ENCODE measurements at places on chromosomes 7 and 10.

- no peak for DNase-seq
Observed at GRCh38 chr10:52668024-52668423, 104.6 kb downstream of the MBL2 start.

GRCh38 chr10:132813560-132814468 is 27.9 kb upstream of the NKX6-2 start:
- DNase-seq: no peak

- DNase-seq: no peak
Observed at GRCh38 chr10:118563373-118563890, 32.0 kb downstream of the PRLHR start.

DNA sequence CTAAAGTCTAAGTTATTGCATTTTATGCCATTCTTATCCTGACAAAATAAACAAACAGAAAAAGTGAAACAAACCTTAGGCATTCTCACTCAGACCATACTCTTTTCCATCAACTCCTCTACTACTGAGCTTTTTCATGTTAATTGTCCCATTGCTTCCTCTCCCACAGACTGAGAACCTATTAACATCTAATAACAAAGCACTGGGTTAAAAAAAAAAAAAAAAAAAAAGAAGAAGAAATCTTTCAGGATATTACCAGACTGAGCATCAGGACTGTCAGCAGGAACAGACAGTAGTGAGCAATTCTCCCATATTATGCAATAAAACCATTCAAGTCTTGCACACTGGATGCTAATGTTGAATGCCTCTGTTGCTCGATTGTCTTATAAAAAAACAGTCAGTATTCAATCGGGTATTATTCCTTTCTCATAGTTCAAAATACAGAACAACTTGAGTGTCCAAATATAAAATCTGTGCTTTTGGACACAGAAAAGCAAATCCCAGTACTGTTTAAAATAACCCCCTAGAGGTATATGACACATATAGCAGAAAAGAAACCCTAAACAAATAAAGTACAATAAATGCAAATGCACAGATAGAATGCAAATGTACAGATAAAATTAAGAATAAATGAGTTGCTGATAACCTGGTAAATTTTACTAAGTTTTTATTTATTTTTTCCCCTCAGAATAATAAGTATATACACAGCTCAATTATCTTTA is 531.3 kb upstream of the LRRTM3 start:
- no peak for DNase-seq

GRCh38 chr10:52874581-52874980 is 102.0 kb upstream of the MBL2 start:
- no peak for DNase-seq

DNA sequence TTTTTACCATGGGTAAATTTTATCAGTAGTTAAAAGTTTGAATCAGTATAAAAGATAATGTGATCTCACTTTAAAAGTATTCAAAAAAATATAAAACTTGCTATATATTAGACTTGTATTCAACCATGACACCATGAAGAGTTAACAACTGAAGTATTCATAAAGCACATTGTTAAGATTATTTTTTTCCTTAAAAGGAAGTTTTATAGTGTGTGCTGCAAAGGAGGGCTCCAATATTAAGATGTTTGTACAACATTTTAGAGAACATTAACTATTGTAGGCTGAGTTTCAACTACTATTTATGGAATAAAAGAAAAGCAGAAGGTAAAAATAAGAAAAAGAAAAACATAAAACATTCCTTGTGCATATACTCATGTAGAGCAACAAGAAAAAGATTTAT is 24.5 kb upstream of the CUBN start:
- DNase-seq: no peak

DNA sequence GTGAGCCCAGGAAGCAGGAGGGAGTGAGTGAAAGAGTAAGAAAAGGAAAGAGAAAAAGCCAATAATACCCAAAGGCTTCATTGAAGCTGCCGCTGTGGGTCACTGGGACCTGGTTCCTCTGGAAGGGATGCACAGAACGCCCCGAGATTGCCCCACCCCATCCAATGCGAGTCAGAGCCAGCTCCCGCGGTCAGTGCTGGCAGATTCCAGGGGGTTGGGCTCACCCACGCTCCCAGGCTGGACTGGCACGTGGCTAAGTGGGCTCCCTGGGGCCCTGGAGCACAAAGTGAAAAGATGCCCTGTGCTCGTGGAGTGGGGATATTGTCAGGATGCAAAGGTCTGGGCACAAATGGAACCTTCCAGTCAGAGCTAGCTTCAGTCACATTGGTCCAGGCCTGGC is 117.0 kb downstream of the OAT start:
- no peak for DNase-seq

GRCh38 chr7:157299613-157300368 is 37.0 kb upstream of the DNAJB6 start:
- no peak for DNase-seq

DNA sequence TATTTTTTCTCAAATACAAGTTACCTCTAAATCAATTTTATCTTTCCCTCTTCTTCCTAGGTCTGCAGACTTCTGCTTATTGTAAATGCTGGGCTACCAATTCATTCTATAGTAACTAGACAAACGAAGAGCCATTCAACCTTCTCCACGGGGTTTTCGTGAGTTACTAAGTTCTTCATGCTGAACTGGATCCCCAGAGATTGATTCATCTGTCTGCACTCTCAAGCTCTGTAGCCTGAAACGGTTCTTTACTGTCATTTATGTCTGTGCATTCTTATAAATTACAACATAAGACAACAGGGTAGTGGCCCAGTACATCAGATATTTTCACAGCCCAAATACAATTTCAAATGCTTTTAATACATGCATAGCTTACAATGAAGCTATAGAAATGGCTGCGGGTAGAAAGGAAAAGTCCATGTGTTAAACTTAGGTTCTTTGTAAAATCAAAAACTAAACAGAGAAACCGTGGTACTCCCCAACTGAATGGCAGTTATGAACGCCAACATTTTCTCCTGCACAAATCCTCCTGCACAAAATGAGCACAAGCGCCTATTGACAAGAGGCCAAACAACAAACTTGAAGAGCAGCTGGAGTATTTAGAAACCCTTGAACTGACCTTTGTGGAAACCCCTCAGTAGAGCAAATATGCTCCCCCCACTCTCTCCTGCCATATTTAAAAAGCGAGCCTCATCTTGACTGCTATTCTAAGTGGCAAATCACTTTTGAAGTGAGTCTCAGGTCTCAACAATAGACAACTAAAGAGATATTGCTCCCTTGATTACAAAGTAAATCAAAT is 20.7 kb downstream of the LAMB1 start:
- DNase-seq: no peak

- no peak for DNase-seq
Observed at GRCh38 chr7:20532890-20533289, 82.6 kb upstream of the ABCB5 start.

DNA sequence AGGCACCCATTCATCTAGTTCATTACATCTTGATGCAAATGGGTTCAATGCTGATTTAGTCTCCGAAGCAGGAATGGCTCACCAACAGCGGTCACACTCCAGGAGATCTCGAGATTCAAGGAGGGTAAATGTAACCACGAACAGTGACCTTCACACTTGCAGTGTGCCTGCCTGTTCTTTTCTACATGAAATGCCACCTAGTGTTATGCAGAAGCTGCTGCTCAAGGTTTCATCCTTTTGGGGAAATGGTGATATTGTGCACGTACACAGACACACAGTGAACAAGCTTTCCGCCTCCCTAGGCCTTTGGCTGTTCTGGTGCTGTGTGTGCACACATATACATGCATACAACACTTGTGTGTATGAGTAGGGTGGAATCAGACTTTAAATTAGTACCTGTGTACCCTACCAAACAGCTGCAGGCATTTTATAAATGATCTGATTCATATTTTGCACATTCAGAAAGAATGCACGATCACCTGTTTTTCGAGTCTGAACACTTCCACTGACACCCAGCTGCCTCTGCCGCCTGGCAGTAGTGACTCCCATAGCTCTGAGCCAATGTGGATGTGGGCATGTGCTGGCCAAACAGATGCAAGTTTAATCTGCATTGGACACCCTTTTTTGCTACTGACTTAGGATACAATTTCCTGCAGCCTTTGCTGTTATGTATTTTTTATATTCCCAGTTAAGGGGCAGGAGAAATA is 100.5 kb downstream of the TACC2 start:
- no peak for DNase-seq

DNA sequence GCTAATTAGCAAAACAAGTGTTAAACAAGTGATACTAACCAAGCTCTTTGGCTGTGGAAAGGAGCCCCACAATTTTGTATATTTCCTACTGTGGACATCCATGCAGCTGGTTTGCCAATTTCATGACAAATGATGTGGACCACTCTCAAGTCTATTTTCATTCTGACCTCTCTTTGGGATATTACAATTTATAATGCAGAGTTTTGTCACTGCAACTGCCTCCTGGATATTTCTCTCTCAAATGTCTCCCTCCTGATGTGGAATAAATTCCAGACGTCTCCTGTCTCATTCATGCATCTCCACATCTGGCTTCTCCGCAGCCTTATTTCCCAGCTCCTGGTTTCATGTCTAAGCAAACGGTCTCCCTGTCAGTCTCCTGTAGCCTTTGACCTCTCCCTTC is 80.6 kb upstream of the RHEB start:
- no peak for DNase-seq

GRCh38 chr10:110780704-110781103 is 91.0 kb upstream of the PDCD4 start:
- no peak for DNase-seq

- no peak for DNase-seq
Observed at GRCh38 chr7:142864980-142865747, 10.3 kb downstream of the EPHB6 start.

GRCh38 chr10:63273577-63273976 is 140.4 kb downstream of the NRBF2 start:
- no peak for DNase-seq

DNA sequence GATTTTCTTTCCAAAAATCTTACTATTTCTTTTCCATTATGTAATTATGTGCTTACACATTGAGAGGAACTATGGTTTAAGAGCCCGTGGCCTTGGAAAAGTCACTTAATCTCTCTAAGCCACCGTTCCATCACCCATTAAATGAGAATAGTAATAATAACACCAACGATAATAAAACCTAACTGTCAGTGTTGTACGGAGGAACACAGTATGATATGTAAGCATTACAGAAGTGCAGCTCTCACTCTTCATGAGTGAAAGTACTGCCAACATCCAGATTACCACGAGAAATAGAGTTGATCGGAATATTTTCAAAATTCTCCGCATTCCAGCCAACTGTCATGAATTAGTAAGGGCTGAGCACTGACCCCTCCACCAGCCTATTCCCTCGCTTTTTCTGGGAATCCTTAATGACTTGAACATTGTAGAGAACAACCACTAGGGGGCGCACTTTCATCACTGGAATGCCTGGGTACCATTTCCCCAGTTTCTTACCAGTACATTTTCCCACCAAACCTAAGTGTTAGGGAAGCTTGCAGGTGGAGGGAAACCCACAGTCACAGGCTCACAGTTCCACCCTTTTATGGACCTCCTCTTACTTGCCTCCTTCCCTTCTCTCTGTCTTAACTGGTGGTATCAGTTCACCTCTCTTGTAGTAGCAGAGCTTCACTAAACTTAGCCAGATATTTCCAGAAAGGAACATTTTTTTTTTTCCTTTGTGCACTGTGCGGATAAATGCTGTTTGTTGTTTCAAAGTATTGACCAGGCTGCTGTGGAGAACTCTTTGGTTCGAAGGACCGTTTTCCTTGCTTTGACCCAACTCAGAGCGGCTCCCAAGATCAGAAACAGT is 27.8 kb downstream of the NKX2-3 start:
- DNase-seq: peak; percentile 26

DNA sequence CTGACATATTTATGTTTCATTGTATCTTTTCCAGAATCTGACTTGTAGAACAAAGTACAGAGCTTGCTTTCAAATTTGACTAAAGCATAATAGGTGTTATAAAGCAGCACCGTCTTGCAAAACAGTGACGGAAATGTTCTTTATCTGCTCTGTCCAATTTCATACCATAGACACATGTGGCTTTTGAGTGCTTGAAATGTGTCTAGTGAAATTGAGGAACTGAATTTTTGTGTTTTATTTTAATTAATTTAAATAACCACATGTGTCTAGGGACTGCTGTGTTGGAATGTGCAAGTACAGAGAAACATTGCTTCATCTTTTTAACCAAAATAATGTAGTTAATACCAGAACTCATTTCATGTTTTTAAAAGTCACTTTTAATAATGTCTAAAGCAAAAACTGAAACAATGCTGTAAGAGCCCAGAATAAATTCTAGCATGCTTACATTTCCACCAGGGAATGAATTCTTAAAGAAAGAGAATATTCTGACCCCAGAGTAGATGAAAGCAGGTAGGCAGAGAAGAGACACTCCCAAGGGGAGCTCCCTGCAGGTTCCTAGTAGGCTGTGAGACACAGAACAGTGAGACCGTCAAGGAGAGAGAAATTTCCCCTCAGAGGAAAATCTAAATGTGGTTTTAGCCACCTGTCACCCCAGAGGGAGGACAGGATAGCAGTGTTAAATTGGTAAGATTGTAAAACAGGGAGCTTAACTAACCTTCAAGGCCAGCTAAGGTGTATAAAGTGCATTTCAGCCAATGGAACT is 175.3 kb upstream of the KMT2E start:
- no peak for DNase-seq

DNA sequence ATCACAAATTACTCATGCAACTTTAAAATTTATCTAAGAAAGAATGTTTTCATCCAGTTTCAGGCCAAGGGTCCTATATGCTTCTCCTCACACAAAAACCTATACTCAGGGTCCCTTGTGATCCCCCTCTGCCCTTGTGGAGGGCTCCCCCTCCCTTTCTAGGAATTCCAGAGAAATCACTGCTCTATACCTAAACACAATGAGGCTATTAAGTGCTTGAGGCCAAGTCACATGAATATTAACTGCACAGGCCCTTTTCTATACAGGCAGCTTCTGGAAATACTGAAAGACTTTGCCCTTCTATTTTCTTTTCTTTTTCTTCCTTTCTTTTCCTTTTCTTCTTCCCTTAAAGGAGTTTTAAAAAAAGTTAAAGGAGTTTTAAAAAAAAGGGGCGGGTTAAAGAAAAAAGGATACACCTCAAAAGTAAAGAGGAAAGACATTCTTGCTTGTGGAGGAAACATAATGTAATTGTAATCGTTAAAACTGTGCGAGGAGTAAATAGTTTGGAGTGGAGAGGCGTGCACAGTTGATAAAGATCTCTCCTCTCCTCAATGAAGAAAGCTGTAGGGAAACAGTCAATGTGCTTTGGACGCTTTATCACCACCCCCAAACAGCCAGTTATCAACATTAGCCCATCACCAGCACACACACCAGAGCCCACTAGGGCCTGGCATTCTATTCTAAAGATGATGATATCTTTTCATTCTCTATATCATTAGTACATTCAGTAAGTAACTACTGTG is 16.4 kb downstream of the GRB10 start:
- DNase-seq: no peak

GRCh38 chr10:112383325-112383724 is 9.4 kb downstream of the ACSL5 start:
- no peak for DNase-seq

- DNase-seq: no peak
Observed at GRCh38 chr7:89809291-89809690, 345.0 kb upstream of the STEAP1 start.
